Right cardiac atrium (tissue), 5 donors: ENCODE measurements at places on chromosomes 5 and 9.
A peak's percentile ranks its signal among the peaks of the same experiment; 100 is the strongest.

DNA sequence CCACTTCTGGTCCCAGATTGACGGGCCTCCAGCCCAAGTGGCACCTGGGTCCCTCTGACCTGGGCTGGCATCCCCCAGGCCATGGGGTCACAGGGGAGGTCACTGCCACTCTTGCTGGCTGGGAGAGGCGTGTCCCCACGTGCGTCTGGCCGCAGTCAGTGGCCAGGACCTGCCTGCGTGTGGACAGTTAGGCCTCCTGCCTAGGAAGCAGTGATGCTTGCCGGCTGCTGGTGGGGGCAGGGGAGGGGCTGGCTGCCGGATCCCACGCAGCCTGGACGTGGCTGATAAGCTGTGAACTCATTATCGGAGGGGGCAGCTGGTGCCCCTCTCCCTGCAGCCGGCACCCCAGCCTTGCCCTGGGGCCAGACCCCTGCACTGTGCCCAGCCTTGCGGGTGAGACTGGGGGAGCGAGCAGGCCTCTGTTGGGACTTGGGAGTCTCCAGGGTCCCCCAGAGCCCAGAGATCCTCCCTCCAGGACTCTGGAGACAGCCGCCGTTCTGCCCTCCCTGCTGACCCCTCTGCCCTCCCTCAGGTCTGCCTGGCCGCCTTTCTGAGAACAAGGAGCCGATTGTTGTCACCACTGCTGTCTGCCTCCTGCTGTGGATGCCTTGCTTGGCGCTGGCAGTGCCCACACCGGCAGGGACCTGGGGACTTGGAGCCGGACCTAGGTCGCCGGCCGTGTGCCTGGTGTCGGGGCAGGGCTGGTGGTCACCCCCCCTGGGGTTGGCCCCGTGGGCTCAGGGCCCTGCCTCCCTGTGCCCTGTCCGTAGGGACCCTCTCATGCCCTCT lies 12.3 kb downstream of the RXRA start:
- DNase-seq: no peak

GRCh38 chr5:94715768-94716167 lies 97.3 kb downstream of the SLF1 start:
- DNase-seq: peak; percentile 76

DNA sequence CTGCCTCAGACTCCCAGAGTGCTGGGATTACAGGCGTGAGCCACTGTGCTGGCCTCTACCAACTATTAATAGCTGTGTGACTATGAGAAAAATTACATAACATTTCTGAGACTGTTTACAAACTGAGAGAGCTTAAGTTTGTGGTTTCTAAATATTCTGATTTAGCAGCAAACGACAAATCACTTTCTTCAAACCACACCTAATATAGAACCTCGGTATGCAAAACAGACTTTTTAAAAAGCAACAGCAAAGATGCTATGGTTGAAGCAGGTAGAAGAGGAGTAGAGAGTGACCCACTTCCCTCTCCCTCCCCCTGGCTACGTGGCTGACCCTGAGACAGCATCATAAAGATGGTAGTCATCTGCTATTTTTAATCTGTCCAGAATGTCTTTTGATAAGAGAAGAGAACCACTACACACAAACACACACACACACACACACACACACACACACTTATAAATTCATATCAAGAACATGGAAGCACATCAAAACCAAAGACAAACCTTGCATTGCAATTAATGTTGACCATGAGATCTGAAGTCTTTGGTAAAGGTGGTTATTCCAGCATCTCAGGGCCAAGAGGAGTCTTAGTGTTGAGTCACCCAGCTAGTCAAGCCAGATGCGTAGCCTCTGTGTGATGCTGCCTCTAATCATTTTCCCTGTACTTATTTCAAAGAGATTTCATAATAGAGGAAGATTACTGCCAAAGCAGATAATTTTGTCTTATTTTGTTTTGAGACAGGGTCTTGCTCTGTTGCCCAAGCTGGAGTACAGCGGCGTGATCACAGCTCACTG lies 58.1 kb upstream of the TMEM215 start:
- DNase-seq: no peak

- no peak for DNase-seq
Observed at GRCh38 chr5:112951124-112951702, 25.4 kb upstream of the DCP2 start.

GRCh38 chr5:154740483-154740882 lies 14.7 kb upstream of the LARP1 start:
- peak; percentile 91 for DNase-seq
